ENCODE measurements at places on chromosomes 11 and 22.

DNA sequence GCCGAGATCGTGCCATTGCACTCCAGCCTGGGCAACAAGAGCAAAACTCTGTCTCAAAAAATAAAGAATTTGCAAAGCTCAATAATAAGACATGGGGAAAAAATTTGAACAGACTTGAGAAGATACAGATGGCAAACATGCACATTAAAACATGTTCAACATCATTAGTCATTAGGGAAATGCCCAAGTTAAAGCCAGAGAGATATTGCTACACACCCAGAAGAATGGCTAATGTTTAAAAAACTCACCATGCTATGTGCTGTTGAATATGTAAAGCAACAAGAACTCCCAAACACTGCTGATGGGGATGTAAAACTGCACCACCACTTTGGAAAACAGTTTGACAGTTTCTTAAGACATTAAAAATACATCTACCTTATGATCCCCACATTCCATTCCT is 12.6 kb downstream of the LRRC75B start:
- DNase-seq, result no peak

DNA sequence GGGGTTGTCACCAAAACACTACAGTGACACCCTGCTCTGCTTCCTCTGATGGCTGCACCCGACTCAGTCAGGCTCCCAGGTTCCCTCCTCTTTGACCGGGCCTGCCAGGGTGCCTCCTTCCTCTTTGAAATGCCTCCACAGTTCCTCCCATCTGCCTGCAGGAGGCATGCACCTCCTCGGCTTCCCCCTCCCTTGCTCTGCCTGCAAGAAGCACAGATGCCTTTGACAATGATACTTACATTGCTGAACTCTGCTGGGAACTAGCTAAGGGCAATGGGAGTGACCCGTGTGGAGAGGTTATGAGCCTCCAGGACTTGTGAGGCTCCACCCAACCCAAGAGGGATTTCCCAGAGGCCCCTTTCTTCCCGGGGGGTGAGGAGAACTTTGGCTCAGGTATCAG is 674.1 kb downstream of the OPCML start:
- DNase-seq, result no peak

DNA sequence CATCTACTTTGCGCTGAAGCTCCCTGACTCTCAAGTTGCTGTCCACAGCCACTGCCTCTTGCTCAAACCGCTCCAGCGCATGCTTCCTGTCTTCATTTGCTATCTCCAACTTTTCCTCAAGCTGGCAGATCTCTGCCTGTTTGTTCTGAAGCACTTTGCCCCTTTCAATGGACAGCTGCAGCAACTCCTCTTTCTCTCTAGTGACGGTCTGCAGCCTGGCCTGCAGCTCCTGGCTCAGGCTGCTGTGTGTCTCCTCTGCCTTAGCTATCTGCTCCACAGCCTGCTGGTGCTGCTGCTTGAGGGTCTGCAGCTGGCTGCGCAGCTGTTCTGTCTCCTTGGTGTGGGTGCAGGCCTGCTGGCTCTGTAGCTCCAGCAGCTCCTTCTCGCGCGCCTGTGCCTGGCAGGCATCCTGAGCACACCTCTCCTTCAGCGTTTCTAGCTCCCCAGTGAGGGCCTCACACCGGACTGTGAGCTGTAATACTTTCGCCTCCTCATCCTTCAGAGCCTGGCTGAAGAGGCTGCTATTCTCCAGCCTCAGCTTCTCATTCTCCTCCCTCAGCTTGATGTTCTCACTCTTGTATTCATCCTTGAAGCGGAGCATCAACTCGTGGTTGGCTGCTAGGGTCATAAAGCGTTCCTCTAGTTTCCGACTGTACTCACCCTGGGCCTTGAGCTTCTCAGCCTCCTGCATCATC is 723 bp downstream of the CCDC89 start:
- no peak for DNase-seq

GRCh38 chr22:35071784-35072183 is 5.8 kb downstream of the ISX start:
- DNase-seq, result no peak

GRCh38 chr11:61092908-61093763 is 9.2 kb upstream of the CD5 start:
- no peak for DNase-seq

DNA sequence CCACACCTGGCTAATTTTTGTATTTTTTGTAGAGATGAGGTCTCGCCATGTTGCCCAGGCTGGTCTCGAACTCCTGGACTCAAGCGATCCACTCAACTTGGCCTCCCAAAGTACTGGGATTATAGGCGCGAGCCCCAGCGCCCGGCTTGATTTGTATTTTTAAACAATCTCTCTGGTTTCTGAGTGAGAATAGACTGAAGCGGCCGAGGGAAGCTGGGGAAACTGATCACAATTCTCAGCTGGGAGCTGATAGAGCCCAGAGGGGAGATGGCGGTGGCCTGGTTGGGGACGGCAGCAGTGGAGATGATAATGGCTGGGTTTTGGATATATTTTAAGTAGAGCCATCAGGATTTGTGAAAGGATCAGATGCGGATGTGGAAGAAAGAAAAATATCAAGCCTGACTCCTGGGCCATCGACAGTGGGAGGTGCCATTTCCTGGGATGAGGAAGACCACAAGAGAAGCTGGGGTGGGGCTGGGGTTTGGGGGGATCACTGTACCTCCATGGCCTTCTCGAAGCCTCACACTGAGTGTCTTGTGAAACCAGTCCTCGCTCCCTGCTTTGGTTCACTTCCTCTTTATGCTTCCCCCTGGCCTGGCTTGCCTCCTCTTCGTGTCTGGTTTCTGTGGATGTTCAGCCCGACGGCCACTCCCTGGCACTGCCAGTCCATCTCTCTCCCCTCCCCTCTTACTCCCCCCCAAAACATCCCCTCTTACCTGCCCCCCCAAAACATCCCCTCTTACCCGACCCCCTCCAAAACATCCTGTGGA is 51.9 kb downstream of the IGLL1 start:
- DNase-seq, result no peak

GRCh38 chr11:23284631-23285030 is 424.4 kb upstream of the CCDC179 start:
- DNase-seq, result no peak
